ENCODE measurements at places on chromosomes 1 and 21.
A peak's percentile ranks its signal among the peaks of the same experiment; 100 is the strongest.

- DNase-seq, result no peak
Observed at GRCh38 chr1:13588946-13589796, 5.5 kb downstream of the PDPN start.

DNA sequence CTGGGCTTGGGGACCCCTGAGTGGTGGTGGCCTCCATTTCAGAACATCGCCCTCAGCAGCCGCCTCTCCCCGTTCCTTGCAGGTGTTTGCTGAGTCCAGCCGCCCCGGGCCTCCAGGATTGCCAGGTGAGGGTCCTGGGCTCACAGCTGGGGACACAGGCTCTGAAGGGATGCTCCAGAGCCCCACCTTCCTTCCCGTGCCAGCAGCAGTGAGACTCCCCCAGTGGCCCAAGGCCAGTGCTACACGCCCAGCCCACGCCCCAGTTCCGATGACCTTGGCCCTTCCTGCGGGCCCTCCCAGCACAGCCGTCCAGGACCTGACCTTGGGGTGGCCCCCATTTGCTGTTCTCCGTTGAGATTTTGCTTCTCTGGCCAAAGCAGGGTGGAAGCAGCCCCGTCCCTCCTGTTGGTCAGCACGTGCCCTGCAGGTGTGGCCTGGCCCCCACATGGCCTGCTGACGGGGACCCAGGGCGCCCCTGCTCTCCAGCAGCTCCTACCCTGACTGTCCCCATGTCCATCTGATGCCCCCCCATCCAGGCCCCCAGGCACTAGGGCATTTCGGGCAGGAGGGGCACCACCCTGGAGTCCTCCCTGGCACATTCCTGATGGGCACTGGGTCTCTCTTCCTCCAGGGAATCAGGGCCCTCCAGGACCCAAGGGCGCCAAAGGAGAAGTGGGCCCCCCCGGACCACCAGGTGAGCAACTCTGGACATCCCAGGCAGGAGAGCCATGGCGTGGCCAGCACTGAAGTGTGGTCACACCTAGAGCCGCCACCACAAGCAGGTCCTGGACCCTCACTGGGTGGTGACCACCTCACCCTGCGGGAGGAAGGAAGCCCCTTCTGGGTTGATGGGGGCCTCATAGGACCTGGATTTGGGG is 45.0 kb downstream of the SLC19A1 start:
- DNase-seq, result no peak

- DNase-seq, result no peak
Observed at GRCh38 chr1:55480029-55480795, 265.0 kb upstream of the USP24 start.

DNA sequence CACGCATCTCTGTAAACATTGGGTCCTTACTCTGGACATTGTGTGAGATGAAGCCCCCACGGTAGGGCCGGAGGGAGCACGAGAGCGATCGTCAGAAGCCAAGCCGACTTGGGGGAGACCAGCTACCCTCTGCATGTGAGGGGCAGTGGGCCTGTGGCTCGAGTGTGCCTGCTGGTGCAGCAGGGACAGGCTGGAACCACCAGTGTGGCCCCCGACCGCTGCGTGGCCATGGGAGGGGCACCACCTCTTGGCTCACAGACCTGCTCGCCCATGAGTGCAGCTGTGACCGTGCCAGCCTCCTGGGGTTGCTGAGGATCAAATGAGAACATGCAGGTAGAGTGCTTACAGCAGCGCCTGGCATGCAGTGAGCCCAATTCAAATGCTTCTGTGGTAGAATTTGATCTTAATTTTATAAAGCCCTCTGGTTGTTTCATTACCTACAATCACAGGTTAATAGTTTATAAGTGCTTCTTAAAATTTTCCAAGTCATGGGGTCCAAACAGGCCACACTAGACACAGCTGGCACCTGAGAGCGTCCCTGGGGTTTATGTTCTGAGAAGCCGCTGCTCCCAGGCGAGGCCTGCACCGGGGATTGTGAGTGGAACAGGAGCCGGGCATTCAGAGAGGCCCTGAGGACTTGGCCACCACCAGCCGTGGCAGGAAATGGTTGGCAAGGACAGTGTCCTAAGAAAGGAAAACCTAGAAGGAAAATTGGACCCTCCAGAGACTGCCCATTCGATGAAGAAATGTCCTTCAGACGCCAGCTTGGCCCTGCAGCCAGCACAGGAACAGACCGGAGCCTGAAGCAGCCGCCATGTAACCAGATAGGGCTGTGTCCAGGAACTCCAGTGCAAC is 22.6 kb upstream of the ADARB1 start:
- DNase-seq, result no peak

DNA sequence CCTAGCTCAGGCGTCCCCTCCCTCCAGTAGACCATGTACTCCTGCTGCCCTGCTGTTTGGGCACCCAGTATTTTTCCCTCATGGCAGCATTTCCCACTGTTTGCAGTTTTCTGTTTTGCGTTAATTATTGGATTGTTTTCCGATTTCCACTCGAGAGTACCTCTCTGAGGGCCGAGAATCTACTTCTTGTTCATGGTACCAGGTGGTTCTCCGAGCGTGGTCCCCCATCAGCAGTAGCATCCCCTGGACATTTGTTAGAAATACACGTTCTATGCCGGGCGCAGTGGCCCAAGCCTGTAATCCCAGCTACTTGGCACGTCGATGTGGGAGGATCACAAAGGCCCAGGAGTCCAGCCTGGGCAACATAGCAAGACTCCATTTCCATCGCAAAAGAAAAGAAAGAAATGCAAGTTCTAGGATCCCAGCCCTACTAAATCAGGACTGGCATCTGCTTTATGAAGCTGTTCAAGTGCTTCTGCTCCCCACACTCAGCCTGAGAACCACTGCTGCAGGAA is 690 bp downstream of the RRP1 start:
- no peak for DNase-seq

DNA sequence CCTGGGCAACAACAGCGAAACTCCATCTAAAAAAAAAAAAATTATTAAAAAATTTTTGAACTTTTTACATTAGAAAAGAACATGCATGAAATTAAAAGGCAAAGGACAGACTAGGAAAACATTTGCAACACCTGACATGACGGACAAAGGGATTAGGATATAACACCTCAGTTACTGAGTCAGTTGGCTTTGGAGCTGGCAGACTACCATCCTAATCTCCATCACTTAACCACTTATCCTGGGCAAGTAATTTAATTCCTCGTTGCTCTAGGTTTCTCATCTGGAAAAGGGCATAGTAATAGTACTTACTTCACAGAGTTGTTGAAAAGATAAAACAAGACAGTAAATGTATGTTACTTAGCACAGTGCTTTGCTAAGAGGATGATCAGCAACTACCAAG is 11.9 kb downstream of the HECTD3 start:
- DNase-seq, result no peak

GRCh38 chr1:109910963-109911798 is 532 bp downstream of the CSF1 start:
- peak; percentile 15 for DNase-seq

GRCh38 chr1:95093296-95093695 is 20.5 kb upstream of the ALG14 start:
- no peak for DNase-seq

- DNase-seq, result no peak
Observed at GRCh38 chr1:21919520-21919919, 17.6 kb downstream of the HSPG2 start.

DNA sequence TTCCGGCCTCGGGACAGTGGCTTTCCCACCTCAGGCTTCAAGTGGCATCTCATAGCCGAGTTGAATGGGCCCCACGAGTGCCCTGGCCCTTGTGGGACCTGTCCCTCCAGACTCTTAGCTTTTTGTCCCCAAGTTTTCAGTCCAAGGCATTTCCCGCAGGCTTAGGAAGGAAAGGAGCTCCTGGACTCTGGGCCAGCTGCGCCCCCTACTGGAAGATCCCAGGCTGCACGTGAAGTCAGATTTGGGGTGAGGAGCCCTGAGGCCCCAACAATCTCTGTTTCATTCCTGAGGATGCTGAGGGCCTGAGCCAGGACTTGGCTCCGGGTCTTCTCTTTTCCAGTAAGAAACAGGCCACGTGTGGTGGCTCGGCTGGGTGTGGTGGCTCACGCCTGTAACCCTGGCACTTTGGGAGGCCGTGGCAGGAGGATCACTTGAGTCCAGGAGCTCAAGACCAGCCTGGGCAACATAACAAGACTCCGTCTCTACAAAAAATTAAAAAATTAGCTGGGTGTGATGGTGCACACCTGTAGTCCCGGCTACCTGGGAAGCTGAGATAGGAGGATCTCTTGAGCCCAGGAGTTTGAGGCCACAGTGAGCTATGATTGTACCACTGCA is 67.4 kb downstream of the ARHGEF10L start:
- DNase-seq, result no peak

GRCh38 chr21:43958364-43959158 is 53.5 kb upstream of the TRAPPC10 start:
- DNase-seq, result no peak

DNA sequence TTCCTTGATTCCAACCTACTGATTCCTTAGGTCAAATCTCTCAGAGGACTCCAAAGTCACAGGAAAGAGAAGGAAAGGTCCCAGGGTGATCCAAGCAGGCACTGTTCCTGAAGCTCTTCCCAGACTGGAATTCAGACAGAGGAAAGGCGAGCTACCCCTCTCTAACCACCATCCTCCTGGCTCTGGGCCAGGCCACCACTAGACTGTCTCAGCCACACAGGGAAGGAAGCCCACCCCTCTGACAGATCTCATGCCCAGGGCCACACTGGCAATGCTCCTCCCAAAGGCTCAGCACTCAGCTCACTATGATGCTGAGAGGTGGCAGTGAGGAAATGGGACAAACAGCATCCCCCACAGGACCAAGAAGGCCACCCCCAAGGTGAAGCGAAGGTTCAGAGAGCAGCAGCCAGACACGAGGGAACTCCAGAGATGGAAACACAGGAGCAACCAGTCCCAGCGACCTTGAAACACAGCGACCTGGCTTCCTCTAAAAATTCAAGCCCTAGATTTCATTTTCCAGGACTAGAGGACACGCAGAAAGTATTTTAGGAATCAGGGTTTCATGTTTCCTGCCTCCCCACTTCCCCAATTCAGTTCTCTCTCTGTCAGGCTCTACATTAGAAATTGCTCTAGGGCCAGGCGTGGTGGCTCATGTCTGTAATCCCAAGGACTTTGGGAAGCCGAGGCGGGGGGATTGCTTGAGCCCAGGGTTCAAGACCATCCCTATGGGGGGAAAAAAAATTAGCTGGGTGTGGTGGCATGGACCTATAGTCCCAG is 18.8 kb downstream of the PIK3C2B start:
- DNase-seq, result no peak

GRCh38 chr1:17295292-17295691 is 12.7 kb upstream of the PADI4 start:
- no peak for DNase-seq

- no peak for DNase-seq
Observed at GRCh38 chr1:236010443-236010842, 54.4 kb downstream of the NID1 start.

DNA sequence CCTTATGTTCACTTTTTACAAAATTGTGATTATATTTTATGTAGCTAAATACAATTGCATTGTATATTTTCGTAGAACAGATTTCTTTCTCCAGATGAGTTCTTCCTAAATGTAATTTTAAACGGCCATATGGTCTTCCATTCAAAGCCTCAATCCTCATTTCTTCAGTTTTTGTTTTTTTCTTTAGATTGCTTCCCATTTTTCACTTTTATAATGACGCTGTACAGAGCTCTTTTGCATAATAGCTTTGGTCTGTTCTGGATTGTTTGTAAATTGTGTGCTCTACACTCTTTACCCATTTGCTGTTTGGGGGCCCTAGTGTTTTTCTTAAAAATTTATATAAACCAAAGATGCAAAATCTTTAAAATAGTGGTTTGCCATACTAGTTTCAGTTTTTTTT is 27.8 kb downstream of the AVPR1B start:
- no peak for DNase-seq

All from CD4-positive, alpha-beta T cell treated with Interleukin-6 at 100 ng/mL for 8 hours (primary cell).